ENCODE measurements at places on chromosomes 12 and 14.

GRCh38 chr12:109069307-109070271 lies 17.2 kb downstream of the USP30 start:
- no peak for DNase-seq

DNA sequence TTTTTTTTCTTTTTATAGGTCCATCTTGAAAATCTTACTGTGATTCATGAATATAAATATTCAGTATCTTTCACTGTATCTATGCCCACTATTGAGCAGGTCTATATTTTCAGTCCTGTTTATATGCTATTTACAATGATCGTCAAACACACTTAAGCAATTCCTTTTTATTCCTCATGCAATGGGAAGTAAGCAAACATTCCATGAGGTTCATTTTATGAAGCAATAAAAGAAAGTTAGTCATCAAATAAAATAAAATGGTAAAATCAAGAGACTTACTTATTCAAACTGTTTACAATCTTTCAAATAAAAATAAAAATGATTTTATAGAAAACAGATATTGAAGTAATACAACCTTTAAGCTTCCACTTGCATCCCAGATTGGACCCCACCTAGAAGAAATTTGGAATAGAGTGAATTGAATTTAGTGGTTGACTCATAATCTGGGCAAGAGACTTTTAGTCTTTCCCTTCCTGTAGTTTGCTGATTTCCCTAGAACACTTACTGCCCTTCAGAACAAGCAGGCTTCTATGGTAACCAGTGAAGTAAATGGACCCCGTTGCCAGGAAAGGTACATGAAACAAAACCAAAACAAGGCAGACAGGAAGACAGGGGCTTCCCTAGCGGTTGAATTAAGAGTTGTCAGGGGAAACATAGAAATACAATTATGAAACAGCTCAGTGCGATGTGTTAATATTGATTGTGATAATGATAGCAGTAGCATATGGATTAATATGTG lies 241.0 kb upstream of the ATP2B1 start:
- DNase-seq, result no peak

GRCh38 chr12:45731190-45731775 lies 1.8 kb downstream of the ARID2 start:
- DNase-seq, result no peak

GRCh38 chr12:51932218-51933076 lies 19.1 kb upstream of the ACVR1B start:
- DNase-seq, result no peak

GRCh38 chr14:99655521-99655920 lies 10.6 kb downstream of the HHIPL1 start:
- DNase-seq, result no peak

All from nucleus accumbens (tissue), 56 donors.